Stimulated activated naive CD4-positive, alpha-beta T cell treated with Interleukin-2 at 50 U/mL for 16 hours (primary cell): ENCODE measurements at places on chromosomes 2 and 18.

GRCh38 chr2:219868635-219869034, 241.2 kb downstream of the SLC4A3 start:
- DNase-seq: no peak

- peak; percentile 70 for DNase-seq
Observed at GRCh38 chr2:230944123-230944653, 19.1 kb upstream of the GPR55 start.

- no peak for DNase-seq
Observed at GRCh38 chr2:43266711-43267111, 40.3 kb upstream of the ZFP36L2 start.

DNA sequence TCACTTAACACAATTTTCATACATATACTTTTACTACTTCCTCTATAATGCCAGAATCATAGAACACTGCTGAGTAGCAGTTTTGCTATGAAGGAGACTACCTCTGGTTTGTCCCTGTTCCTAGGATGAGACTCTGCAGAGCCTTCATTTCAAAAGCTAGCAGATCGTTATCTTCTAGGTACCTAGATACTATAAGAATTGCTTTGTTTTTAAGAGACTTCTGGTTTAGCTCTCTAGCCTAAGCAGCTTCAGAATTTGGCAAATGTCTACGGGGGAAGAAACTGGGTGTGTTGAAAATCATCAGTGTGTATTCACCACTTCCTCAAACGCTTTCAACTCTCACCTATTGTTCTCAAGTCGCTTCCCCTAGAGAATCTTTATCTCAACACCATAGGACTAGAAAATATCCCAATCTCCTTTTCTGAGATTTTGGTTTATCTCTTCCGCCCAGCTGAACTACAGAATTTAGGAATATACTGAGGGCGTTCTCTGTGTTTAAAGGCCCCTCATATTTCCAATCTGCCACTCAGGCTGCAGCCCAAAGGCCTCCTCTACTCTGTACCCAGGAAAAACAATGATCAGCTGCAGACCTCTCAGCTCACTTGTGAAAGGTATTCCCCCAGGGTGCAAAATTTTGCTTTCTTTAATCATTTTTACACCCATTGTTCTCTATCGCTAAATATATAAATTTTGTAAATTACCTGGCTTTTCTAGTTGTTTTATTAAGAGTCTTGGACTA, 28.7 kb downstream of the SMAD2 start:
- DNase-seq: no peak

DNA sequence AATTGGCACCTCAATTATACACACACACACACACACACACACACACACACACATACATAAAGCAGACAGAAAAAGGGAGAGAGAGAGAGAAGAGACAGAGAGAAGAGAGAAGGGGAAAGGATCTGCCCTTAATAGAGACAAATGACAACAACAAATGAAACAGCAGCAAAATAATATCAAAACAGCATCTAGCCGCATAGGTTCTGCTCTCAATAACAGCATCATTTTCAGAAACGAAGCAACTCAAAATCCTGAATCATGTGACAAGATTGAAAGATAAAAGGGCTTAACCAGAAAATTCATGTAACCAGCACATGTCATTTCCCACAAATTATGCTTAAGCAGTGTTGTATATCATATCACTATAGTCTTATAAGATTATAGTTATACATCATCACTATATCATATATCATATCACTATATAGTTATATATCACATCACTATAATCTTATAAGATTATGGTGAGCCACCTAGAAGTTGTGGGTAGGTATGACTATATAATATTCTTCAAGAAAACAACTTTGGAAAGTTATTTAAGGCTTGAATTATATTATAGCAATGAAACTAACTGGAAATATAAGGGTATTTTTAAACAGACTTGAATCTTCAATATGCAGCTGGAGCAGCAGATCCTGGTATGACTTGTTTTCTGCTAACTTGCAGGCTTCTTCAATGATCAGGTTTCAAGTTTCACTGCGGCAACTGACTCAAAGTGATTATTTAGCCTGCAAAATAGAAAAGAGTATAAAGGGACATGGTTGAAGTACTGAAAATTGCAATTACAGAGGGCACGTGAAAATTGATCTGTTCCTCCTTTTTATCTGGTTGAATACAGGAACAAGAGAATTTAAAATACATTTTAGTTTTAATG, 16.1 kb upstream of the VPS54 start:
- no peak for DNase-seq

DNA sequence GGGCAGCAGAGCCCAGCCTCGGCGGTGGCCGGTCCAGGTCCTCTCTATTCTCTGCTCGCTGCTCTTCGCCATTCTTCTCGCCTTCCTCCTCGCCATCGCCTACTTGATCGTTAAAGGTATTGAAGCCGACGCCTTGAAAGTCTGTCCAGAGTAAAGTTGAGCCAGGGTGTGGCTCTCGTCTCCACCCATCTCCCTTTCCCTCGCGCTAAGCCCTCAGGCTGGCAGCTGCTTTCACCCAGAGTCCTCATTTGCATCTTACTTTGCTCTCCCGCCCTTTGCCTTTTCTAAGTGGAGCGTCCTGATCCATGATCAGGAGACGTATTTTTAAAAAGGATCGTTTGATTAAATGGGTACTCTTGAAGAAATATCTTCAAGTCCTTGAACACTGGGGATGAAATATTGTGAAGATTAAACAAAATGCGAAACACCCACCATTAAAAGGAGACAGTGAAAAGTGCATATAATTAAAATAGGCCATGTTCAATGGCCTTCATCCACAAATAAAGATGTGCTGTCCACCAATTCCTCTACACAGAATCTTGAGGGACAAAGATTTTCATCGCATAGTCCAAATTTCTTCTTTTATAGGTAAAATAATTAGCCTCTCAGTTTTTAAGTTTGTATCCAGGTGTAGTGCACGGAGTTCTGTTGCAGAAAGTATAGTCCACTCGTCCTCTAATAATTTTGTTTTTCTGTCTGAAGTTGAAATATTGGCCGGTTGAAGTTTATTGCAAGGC, 657 bp downstream of the ARL6IP6 start:
- no peak for DNase-seq

DNA sequence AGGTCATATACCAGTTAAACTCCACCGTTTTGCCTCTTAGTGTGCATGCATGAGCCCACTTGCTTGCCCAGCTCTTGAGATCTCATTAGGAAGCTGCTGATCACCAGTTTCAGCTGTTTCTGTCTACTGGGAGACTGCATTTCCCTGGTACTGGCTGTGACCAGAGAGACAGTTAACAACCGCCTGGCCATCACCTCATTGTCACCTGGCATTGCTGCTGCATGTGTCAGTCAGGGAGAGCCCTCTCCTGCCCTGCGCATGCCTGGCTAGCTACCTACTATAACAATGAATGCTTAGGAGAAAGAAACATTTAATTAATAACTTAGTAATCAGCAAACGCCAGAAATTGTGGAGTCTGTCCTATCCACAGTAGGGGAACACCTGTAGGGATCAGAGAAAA, 265.8 kb upstream of the CYRIA start:
- DNase-seq: no peak

- DNase-seq: no peak
Observed at GRCh38 chr2:85353876-85354285, 447 bp downstream of the RETSAT start.

DNA sequence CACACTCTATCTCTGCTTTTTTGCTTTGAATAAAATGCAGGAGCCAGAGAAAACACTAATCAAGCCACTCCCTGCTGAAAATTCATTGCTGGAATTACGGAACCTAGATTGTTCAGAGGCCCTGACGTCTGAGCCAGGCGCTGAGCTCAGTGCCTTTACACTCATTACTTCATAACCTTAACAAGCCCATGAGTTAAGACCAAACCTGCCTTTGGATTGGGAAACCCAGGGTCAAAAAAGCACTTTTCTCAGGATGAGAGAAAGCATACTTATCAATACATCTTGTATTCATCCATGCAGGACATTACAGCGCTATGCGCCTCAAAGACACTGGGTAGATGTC, 762 bp downstream of the INO80C start:
- no peak for DNase-seq
